ENCODE measurements at places on chromosomes 6 and 20. TPM values are rescaled to one million over a fixed set of nuclear protein-coding genes. Genes with fewer than 3 reads are reported as not detected.

The SLC22A23 gene
- 0.30 TPM for polyA plus RNA-seq

The NRSN1 gene
- not detected for polyA plus RNA-seq

The MLN gene
- not detected for polyA plus RNA-seq

The BPIFB2 gene
- polyA plus RNA-seq = not detected

The AHCY gene
- 37.8 TPM for polyA plus RNA-seq

The ID4 gene
- not detected for polyA plus RNA-seq

- DNase-seq = no peak
- no peak overlapping the region for H3K27ac ChIP-seq
- H3K4me3 ChIP-seq = no peak overlapping the region
- no peaks in the 10 kb centered on the region for H3K27me3 ChIP-seq
Measured at GRCh38 chr6:52360028-52360427, 1.9 kb upstream of the PAQR8 start.

- peaks cover 4% of the 10 kb centered on the region for H3K36me3 ChIP-seq
- peaks cover 29% of the 10 kb centered on the region for H3K4me1 ChIP-seq
- peak; percentile 79 for DNase-seq
- H3K27ac ChIP-seq = no peak overlapping the region
Measured at GRCh38 chr6:33633462-33634158, 12.5 kb downstream of the ITPR3 start.

- peaks cover 17% of the 10 kb centered on the region for H3K4me1 ChIP-seq
- DNase-seq = no peak
- H3K36me3 ChIP-seq = peaks cover 11% of the 10 kb centered on the region
- H3K4me3 ChIP-seq = peak overlapping the region; percentile 87
- H3K27me3 ChIP-seq = no peaks in the 10 kb centered on the region
Measured at GRCh38 chr20:3209946-3210317, 634 bp downstream of the ITPA start.

- DNase-seq = no peak
- peaks cover 3% of the 10 kb centered on the region for H3K4me1 ChIP-seq
- H3K27ac ChIP-seq = no peak overlapping the region
- H3K36me3 ChIP-seq = no peaks in the 10 kb centered on the region
- peaks cover 3% of the 10 kb centered on the region for H3K27me3 ChIP-seq
Measured at GRCh38 chr6:39357998-39358686, 35.6 kb upstream of the KCNK16 start.

DNA sequence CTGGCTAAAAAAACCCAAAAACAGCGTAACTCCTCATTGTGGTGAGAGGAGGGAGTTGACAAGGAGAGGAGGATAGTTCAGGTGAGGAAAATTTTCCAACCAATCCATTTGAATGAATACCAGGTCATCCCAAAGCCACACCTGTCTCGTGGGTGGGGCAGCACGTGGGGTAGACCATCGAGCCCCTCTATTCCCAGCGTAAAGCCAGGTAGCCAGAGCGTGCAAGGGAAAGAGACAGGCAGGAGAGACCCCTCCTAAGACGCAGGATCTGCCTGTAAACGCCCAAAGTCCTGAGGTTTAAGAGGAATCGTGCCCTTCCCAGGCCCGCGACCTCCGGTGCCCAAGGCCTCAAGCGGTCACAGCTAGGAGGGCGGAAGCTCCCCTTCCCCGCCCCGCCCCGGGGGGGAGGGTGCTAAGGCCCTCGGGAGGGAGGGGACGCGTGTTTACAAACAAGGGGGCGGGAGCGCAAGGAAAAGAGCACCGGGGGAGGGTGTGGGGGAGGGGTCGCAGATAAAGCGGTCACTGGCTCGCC is 712 bp downstream of the RXRB start:
- H3K27ac ChIP-seq = peak overlapping the region; percentile 94
- peaks cover 49% of the 10 kb centered on the region for H3K36me3 ChIP-seq
- H3K4me1 ChIP-seq = peaks cover 26% of the 10 kb centered on the region
- DNase-seq = no peak
- no peaks in the 10 kb centered on the region for H3K27me3 ChIP-seq

- H3K27me3 ChIP-seq = peaks cover 6% of the 10 kb centered on the region
- H3K4me3 ChIP-seq = no peak overlapping the region
- no peak overlapping the region for H3K27ac ChIP-seq
- no peak for DNase-seq
- no peaks in the 10 kb centered on the region for H3K36me3 ChIP-seq
- H3K4me1 ChIP-seq = peaks cover 6% of the 10 kb centered on the region
Measured at GRCh38 chr6:108555399-108556052, 5.2 kb upstream of the FOXO3 start.

GRCh38 chr6:25477006-25477590 is 174.9 kb upstream of the SCGN start:
- no peak overlapping the region for H3K27ac ChIP-seq
- peaks cover 2% of the 10 kb centered on the region for H3K36me3 ChIP-seq
- H3K27me3 ChIP-seq = no peaks in the 10 kb centered on the region
- no peaks in the 10 kb centered on the region for H3K4me1 ChIP-seq

GRCh38 chr20:16747291-16747811 is 807 bp upstream of the OTOR start:
- H3K27me3 ChIP-seq = no peaks in the 10 kb centered on the region
- no peaks in the 10 kb centered on the region for H3K4me1 ChIP-seq
- H3K27ac ChIP-seq = no peak overlapping the region
- H3K36me3 ChIP-seq = no peaks in the 10 kb centered on the region

DNA sequence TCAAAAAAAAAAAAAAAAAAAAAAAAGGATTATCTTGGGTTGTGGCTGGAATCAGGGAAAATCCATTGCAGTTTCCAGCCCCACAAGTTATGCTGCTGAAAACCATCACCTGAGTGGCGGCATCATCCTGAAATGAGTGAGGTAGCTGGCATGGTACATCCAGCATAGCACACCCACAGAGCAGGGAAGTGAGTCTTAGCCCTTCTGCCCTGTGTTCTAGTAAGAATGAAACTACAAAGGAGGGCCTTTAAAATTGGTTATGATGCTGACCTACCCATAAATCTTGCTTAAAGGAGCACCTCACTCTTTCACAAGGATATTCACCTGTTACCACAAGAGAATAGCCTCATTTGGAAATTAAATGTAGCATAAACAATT is 119.2 kb downstream of the NFATC2 start:
- no peak overlapping the region for H3K4me3 ChIP-seq
- peak; percentile 25 for DNase-seq
- H3K27ac ChIP-seq = peak overlapping the region; percentile 73
- H3K27me3 ChIP-seq = no peaks in the 10 kb centered on the region

DNA sequence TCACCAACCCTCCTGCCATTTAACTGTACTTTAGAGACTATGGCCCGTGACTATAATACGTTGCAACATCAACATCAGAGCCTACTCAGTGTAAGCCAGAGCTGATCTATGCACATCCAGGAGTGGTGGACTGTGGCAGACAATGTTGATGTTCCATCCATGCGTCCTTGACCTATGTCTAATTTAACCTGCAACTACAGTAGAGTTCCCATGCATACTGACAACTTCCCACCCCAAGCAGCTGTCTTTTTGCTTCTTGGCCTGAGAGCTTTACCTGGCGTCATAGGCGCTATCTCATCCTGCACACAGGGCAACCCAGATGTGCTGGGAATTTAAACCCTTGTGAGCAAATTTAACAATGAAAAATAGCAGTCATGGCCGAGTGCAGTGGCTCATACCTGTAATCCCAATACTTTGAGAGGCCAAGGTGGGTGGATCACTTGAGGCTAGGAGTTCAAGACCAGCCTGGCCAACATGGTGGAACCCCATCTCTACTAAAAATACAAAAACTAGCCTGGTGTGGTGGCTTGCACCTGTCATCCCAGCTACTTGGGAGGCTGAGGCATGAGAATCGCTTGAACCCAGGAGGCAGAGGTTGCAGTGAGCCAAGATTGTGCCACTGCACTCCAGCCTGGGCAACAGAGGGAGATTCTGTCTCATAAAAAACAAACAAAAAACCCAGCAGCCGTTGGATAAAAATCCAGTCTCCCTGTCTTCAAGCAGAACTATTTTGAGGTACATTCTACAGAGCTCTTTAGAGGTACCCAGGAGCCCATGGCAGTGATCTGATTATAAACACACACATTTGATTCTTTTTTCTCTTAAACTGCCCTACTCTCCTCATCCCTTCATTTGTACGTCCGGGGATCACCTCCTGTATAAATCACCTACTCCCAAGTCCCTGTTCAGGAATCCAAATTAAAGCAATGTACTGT is 22.0 kb downstream of the PERP start:
- H3K27me3 ChIP-seq = peaks cover 15% of the 10 kb centered on the region
- no peak overlapping the region for H3K27ac ChIP-seq
- H3K4me1 ChIP-seq = no peaks in the 10 kb centered on the region
- no peaks in the 10 kb centered on the region for H3K36me3 ChIP-seq
- H3K4me3 ChIP-seq = no peak overlapping the region
